Activated naive CD4-positive, alpha-beta T cell treated with anti-CD3 and anti-CD28 coated beads for 36 hours (primary cell): ENCODE measurements at places on chromosomes 2 and 18.

GRCh38 chr2:239393941-239394340 is 6.9 kb downstream of the HDAC4 start:
- DNase-seq: no peak

- DNase-seq: no peak
Measured at GRCh38 chr2:12317814-12318426, 398.8 kb upstream of the TRIB2 start.

DNA sequence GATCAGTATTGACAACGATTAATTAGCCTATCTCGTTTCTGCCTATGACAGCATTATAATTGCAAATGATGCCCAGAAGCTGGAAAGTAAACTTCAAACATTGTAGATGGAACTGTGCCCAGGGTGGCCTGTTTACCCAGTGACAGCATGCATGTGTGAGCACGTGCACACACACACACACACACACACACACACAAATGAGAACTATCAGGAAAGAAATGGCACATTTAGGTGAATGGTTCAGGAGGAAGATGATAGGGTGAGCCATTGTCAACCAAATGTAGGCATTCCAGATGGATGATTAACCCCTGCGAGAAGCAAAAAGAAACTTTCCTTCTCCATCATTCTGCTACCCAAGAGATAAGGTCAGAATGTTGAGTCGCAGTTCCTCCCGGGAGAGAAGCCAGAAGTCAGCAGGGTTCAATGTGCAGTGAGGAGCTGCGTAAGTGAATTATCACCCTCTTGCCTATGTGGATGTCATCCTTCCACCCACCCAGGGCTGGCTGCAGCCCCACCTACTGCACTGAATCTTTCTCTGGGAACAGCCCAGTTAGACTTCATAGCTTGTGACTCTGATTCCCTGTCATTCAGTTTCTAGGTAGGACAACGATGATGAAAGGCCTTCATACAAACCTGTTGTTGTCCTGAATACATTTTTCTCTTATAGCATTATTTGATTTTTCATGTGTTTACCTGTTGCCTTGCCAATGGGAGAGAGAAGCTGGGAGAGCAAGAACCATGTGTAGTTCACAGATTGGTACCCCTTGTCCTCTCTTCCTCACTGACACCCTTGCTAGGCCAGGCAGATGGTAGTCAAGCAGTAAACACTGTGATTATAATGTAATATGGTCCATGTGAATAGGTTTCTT is 3.5 kb upstream of the APOB start:
- no peak for DNase-seq

DNA sequence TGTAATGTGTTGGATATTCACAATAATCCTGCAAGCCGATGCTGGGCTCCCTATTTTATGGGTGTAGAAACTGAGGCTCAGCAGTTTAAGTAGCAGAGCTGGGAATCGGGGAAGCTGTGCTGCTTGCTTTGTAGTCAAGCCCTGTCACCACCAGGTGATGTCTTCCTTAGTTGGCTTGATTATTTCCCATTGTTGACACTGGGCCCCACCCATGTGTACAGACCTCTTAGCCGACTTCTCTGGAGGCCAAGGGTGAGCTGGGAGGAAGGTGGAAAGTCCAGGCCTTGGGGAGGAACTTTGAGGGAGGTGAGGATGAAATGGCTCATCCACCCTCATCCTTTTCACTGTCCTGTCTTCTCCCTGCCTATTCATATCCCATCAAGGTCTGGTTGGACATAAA is 60.0 kb downstream of the CAPN13 start:
- no peak for DNase-seq

DNA sequence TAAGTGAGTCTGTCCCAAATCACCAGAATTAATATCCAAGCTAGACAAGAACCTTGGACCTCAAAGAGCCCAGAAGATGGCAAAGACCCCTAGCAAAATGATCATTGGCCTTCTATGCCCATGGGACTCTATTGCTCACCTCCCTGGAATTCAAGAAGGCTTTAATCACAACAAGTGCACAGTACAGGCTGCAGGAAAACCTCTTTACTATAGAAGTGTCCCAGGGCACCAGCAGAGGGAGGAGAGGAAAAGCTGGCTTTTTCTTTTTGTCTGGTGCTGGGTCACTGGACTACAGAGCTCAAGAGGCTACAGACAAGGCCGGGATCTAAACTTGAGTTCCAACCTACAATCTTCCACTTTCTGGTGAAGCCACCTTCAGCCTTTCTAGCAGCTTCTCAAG is 88.3 kb upstream of the PPP1CB start:
- no peak for DNase-seq

DNA sequence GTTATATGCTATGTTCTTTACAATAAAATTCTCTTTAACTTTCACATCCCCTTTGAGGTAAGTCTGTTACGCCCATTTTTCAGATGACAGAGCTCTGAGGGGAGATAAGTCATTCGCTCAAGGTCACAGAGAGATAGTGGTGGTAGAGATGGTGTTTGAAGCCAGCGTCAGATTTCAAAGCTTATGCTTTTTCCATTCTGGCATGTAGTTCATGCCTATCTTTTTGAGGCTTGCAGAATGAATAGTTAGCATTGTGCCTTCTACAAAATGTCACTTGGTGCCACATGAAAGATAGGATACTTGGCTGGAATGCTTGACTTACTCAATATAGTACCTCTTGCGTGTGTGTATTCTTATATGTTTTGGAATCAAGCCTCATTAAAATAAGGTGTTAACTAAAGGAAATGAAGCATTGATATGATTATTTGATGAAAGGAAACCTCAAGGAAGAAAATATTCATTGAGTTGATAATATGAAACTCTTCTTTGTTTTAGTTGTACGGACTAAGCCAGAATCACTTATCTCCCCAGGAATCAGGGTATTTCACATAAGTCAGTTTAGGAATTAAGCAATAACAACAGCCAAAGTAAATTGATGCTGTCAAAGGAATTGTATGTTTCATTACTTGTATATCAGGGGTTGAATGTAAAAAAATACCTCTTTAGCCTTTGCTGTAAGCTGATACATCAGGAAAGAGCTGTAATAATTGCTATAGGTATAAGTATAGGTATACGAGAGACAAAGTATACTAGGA is 15.5 kb downstream of the SPATS2L start:
- no peak for DNase-seq

- no peak for DNase-seq
Measured at GRCh38 chr2:196515608-196516007, 123.9 kb upstream of the CCDC150 start.

DNA sequence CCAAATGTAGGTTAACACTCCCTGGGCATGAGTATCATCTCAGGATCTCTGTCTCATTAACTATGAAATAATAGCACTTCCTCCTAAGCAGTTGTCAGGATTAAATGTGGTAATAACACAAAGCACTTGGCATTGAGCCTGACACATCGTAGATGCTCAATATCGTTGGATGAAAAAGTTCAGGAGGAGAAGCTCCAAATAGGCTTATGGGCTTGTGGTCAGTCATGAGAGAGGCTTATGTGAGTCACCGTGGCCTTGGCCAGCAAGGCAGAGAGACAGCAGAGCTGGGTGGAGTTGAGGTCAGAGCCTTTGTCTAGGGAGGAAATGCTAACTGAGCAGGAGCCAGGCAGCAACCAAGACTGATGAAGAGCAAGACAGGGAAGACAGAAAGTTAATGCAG is 68.3 kb upstream of the PPM1B start:
- DNase-seq: no peak

GRCh38 chr2:69390471-69390870 is 3.4 kb upstream of the GFPT1 start:
- no peak for DNase-seq

- no peak for DNase-seq
Measured at GRCh38 chr2:27621524-27621923, 7.3 kb downstream of the CCDC121 start.

DNA sequence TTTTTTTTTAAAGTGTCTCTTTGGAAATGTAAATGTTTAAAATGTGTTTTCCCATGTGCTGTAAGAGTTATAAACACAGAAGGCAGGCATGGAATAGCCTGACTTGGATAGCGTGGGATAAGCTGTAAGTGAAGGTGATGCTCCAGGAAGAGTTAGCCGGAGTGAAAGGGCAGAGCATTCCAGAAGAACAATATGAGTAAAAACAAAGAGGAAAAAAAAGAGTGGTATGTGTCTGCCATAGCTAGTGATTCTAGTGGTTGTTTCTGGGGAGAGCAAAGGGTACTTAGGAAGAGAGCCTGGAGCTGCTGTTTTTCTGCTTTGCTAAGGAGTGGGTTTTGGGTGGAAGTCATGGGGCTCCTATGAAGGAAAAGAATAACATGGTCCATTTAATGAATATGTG is 126.9 kb upstream of the DLGAP1 start:
- DNase-seq: no peak

GRCh38 chr2:222057347-222058073 is 241.3 kb downstream of the PAX3 start:
- no peak for DNase-seq

GRCh38 chr2:178681081-178681480 is 126.1 kb downstream of the TTN start:
- no peak for DNase-seq

GRCh38 chr2:209523867-209524266 is 100.0 kb downstream of the MAP2 start:
- no peak for DNase-seq

DNA sequence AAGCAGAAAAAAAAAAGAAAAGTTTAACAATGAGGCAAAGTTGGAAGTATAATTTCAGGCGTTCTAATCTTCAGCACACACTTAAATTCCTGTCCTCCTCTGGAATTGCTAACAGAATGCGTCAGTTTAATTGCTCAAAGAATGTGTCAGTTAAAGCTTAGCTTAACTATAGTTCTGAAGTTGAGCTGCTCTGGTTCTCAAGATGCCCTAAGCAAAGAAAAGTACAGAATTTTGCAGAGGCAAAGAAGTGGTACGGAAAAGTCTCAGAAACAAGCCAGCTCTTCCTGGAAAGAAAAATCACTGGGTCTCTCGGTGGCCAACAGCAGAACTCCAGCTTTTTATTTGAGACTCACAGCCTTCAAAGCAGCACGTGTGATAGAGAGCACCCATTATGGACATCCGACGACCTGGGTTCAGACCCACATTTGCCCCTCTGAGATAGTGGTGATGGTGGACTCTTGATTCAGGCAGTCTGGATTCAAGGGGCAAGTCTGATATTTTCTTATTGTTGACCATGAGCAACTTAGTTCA is 22.2 kb upstream of the MYO3B start:
- DNase-seq: no peak

GRCh38 chr2:127145280-127145895 is 38.4 kb upstream of the BIN1 start:
- DNase-seq: no peak

DNA sequence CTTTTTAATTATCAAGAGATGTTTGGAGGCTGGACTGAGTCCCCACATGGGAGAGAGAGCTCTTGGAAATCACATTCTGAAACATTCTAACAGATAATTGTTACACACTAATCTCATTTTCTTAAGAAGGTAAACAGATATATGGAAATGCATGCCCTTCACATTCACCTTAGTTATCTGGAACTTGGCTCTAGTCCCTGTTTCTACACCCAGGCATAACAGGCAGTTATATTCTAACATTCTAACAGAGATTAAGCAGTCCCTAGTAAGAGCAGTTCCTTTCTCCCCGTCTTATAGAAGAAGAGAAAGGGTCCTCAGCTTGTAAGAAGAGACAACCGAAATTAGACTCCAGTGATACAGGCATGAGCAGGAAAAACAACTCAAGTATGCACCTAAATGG is 385.4 kb downstream of the SOX11 start:
- DNase-seq: no peak

- DNase-seq: no peak
Measured at GRCh38 chr2:132732694-132733093, 62.7 kb upstream of the LYPD1 start.

- no peak for DNase-seq
Measured at GRCh38 chr2:34909992-34910705, 1311.0 kb upstream of the FAM98A start.

- no peak for DNase-seq
Measured at GRCh38 chr2:75475976-75476375, 84.8 kb downstream of the EVA1A start.

DNA sequence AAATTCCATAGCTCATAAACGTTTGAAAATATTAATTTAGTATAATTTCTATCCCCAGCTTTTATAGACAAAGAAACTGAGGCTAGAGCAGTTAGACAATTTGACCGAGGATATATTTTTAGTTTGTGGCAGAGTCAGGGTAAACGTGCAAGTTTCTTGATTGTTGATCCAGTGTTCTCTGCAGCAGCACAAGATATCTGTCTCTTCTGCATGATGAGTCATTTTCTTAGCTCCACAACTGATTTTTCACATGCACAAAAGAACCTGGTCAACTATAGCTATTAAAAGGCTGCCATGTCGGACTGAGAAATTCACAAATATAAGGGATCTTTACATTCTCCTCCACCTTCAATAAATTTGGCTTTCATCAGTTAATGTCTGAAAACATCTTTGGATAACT is 143.4 kb upstream of the CYP26B1 start:
- DNase-seq: no peak

DNA sequence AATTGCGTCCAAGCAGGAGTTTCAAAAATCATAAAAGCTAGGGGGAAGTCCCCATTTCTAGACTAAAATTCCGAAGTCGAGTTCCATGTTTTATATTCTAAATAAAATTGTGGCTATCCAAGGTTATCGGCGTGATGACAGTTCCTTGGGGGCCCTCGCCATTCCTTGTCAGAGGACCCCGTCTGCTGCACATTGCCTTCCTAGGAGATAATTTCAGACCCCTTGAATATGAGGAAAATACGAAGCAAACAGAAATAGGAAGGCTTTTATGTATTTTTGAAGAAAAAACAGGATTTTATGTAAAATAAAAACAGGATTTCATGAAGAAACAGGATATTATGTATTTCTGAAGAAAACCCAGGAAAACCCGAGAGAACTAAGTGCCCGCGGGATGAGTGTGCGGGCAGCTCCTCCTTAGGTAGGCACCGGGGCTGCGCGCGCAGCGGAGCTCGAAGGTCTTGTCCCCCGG is 465 bp upstream of the PLEKHA3 start:
- no peak for DNase-seq

GRCh38 chr18:1648712-1649111 is 744.0 kb downstream of the ADCYAP1 start:
- DNase-seq: no peak

GRCh38 chr18:79371561-79372121 is 24.1 kb upstream of the NFATC1 start:
- peak; percentile 38 for DNase-seq

- DNase-seq: no peak
Measured at GRCh38 chr2:128145651-128146050, 54.7 kb downstream of the UGGT1 start.

- DNase-seq: no peak
Measured at GRCh38 chr2:106130251-106130998, 63.7 kb downstream of the UXS1 start.

GRCh38 chr2:69694894-69695849 is 46.8 kb upstream of the ANXA4 start:
- no peak for DNase-seq

DNA sequence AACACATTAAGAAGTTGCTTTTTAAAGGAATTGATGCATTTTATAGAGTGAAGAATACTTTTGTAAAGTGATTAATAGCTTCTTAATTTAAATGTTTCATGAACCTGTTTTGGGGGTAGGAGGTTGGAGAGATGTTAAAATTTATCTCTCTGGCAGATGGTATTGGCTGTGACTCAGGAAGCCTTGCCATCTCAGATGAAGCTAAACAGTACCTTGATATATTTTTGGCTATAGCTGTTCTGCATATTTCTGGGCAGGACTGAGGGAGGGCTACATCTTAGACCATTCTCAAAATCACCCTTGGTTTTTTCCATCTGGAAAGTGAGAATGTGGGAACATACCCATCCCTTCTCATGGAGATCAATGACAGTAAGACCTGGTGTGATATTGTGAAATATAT is 13.4 kb downstream of the CAPN14 start:
- DNase-seq: no peak
